LHCN-M2 (cell line): ENCODE measurements at places on chromosomes 2 and 18. TPM values are rescaled to one million over a fixed set of nuclear protein-coding genes. Genes with fewer than 3 reads are reported as not detected.

SLC9A2 gene
- not detected in 2 replicates for total RNA-seq

DNA sequence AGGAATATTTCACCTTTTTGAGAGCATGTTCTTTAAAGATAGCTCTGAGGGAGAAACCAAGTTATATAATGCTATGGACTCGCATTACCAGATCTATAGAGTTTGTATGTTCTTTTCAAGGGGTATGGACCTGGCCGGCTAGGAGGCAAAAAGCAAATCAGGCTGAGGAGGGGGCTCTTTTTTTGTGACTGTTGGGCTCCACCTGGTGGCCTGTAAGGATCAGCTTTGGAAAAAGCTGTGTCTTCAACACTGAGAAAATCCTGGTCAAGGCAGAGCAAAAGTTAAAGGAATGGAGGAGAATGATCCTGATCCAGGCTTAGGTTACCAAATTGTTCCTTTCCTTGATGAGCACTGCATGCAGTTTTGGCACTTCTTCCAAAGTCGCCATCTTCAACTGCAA, 180.5 kb downstream of the DIS3L2 start:
- DNase-seq, result peak; percentile 19

KCNIP3 gene
- total RNA-seq, result 0.19 and 0.29 TPM in 2 replicates

- no peak for DNase-seq
Observed at GRCh38 chr18:4672162-4672561, 217.1 kb upstream of the DLGAP1 start.

DNA sequence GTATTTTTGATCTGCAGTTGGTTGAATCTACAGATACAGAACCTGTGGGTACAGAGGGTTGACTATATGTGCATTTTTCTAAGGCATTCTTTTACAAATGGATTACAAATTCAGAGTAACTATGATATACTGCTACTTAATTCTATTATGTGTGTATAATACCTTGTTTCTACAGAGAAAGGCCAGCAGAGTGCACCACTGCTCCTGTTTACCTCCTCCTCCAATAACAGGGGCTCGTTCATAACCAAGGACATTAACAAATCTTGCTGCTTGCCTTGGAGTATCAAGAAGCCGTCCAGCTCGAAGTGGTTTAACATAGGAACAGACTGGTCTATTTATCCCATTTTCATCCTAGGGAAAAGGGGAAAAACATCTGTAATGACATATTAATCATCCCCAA, 16.4 kb downstream of the CEP76 start:
- peak; percentile 18 for DNase-seq

GPR35 gene
- total RNA-seq, result 0.11 and 1.0 TPM in 2 replicates

GRCh38 chr2:144498277-144498676, 21.6 kb downstream of the ZEB2 start:
- no peak for DNase-seq

CD8A gene
- not detected in 2 replicates for total RNA-seq

GRCh38 chr18:63079114-63079513, 240.5 kb downstream of the BCL2 start:
- no peak for DNase-seq

ST8SIA5 gene
- total RNA-seq, result 1.2 and 2.8 TPM in 2 replicates

DNA sequence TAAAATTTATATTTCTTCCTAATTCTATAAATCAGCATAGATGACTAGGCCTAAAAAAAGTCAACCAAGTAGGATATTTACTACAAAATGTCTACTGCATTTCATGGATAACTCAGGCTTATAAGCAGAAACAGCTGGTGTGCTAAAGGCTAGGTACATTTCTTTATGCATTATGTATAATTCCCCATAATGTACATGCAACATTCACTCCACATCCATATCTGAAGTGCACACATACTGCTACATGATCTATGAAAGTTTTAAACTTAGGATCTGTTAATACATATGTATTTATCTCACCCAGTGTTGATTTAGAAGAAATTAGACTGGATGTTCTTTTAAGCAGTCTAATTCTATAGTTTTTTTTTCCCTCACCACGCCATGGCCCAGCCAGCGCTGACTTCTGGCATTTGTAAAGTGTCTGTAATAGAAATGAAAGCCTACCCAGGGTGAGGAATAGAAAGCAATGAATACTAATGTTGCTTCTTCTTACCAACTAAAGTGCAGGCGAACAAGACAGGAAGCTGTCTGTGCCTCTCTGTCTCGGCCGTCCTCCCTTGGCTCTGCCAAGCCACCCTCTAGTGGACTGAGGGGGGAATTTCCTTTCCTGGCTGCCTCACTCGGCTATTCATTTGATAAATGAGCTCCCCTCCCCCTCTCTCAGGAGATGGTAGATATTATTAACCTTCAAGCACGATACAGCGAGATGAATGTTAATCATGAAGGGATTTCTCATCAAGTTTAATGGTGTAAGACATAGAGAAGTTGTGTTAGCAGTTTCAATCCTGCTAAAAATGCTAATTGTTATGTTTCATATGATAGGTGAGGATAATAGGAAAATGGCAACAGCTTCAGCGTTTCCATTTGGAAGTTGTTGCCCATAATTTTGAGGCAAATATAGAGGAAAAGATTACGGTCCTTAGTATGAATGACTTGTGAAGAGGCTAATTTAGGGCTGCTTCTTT, 384.5 kb downstream of the MTX2 start:
- peak; percentile 67 for DNase-seq

CCDC74B gene
- 24.8 and 26.5 TPM in 2 replicates for total RNA-seq

DNA sequence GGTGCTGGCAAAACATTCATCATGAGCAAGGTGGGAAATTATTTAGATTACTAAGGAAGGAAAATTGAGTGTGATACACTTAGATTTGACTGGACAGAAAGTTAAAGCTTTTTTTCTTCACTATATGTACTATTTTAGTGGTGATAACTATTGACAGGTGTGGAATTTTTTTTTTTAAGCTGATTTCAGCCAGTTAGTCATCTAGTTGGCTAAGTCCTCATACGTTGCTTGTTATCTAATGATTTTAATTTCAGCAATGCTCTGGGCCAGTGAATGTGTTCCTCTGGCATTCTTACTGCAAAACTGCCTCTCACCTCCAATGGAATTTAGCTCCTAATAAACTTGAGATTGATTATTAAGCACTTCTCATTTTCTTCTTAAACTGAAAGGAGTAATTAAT, 1223.2 kb upstream of the ACVR2A start:
- peak; percentile 62 for DNase-seq

GRCh38 chr2:68351997-68352396, 13.1 kb upstream of the PLEK start:
- no peak for DNase-seq

- DNase-seq, result no peak
Observed at GRCh38 chr2:207296265-207296948, 130.7 kb upstream of the KLF7 start.

CRACDL gene
- total RNA-seq, result not detected in 2 replicates

TMEM237 gene
- total RNA-seq, result 92.9 and 102 TPM in 2 replicates

DNA sequence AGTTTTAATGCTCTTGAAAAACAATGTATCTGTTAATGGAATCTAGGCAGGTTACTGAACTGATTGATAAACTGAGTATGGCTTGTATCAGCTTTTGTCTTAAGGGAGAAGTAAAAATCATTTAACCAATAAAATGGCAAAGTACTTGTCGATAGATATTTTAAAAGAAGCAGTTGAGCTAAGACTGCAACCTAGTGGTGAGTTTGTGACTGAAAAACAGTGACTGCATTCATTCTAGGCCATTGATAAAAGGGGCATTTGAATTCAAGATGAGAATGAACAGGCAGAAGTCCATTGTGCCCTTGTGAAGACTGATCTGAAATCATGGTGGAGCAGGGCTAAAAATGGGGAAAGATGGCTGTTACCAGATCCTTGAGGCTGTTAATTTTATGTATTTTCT, 59.4 kb upstream of the MSTN start:
- peak; percentile 48 for DNase-seq

DNA sequence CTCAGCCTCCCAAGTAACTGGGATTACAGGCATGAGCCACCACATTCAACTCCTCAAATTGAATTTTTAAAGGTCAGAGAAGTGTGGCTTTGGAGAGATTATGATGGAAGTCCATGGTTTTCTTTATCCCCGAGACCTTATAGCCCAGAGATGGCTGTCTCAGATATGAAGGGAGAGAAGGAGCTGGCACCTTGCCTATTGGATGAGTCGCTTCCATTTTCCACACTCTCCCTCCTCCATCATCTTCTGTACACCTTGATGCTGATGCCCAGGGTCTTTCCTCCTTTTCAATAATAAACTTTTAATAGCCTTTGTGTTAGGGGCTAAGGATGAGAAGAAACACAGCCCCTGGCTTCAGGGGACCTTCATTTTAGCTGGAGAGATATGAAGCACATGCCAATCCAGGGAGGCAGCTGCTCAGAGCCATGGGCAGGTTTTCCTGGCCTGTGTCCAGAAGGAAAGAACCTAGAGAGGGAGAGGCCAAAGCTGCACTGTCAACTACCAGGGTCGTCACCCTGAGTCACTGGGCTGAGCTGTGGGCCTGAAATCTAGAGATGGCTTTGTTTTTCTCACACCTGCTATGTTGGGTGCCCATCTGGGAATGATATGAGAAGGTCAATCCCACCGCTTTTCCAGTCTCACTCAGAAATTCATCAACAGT, 146.0 kb upstream of the SERTAD2 start:
- DNase-seq, result peak; percentile 66

NR4A2 gene
- 0.13 and 0.40 TPM in 2 replicates for total RNA-seq

REG3G gene
- not detected in 2 replicates for total RNA-seq

DNA sequence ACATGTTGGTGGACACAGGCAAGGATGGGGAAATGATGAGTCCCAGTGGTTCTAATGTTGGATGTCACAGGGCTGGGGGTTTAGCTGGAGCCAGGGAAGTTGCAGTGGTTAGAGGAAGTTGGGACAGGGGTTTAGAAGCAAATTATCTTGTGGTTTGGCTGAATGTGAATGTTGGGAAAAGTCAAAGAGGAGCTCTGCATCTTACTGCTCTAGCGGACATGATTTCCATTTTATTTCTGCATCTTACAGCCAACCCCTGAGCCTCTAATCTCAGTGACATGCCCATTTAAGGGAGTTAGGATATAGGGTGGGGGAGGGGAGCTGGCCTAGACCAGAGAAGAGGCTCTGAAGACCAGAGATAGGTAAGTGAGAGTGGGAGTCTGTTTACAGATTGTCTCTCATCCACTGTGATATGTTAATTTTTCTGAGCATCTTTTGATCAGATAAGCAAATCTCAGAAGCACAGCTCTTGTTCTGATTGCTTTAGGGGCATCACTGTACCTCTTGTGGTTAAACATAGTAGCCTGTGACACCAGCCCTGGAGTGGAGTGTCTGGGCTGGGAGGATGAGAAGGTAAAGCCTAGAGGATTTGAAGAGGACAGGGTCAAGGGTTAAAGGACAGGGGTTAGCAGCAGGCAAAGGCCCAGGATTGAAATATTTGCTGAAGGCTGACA, 43.6 kb downstream of the SETBP1 start:
- no peak for DNase-seq

- DNase-seq, result no peak
Observed at GRCh38 chr2:224984637-224985036, 57.6 kb downstream of the DOCK10 start.

IGFBP5 gene
- 0.06 and 0.46 TPM in 2 replicates for total RNA-seq

DNA sequence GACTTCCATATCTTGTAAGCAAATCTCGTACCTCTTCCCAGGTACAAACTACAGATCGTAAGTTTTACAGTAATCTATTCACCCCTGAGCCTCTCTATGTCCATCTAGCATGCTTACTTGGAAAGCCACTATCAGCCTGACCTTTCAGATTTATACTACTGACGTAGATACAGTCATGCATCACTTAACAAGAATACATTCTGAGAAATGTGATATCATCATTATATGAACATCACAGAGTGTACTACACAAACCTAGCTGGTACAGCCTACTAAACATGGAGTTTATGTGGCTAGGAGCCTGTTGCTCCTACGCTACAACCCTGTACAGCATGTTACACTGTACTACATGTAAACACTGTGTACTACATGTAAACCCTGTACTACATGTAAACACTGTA, 293.2 kb upstream of the ZNF804A start:
- DNase-seq, result no peak

GRCh38 chr2:165776013-165776412, 18.0 kb downstream of the GALNT3 start:
- no peak for DNase-seq

GRCh38 chr2:166758956-166759355, 129.3 kb upstream of the XIRP2 start:
- DNase-seq, result no peak

DNA sequence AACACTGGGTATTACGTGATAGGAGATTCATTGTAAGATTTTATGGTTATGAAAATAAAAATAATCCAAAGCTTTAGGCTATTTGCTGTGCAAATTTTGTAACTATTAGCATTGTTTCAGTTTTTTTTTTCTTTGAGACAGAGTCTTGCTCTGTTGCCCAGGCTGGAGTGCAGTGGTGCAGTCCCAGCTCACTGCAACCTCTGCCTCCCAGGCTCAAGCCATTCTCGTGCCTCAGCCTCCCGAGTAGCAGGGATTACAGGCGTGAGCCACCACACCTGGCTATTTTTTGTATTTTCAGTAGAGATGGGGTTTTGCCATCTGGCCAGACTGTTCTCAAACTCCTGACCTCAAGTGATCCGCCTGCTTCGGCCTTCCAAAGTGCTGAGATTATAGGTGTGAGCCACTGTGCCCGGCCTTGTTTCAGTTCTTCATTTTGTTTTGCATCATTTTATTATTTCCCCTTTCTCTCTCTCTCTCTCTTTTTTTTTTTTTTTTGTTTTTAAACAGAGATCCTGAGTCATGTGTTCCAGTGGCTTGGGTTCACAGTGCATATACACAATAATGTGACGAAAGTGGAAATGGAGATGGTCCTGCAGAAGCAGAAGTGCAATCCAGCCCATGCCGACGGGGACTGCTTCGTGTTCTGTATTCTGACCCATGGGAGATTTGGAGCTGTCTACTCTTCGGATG, 25.8 kb downstream of the CASP10 start:
- DNase-seq, result no peak

IGFBP2 gene
- 0.23 and 1.5 TPM in 2 replicates for total RNA-seq

TBC1D8 gene
- total RNA-seq, result 7.1 and 11.5 TPM in 2 replicates

VIT gene
- 0.51 and 1.0 TPM in 2 replicates for total RNA-seq

- DNase-seq, result no peak
Observed at GRCh38 chr2:136718273-136718672, 47.1 kb upstream of the THSD7B start.

CSRNP3 gene
- total RNA-seq, result 1.2 and 1.4 TPM in 2 replicates

DNA sequence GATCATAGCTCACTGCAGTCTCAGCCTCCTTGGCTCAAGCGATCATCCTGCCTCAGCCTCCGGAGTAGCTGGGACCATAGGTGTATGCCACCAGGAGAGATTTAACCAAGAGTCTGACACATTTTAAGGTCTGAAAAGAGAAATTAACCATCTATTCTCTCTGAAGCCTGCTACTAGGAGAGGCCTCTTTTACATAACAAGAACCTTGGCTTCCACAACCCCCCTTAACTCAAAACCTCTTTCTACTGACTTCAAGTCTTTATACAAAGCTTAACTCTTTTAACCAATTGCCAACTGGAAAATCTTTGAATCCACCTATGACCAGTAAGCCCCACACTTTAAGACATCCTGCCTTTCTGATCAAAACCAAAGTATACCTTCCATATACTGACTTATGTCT, 279.9 kb upstream of the CELF4 start:
- no peak for DNase-seq

GRCh38 chr18:46542545-46542944, 114.5 kb downstream of the LOXHD1 start:
- peak; percentile 6 for DNase-seq

- peak; percentile 94 for DNase-seq
Observed at GRCh38 chr2:231666171-231667095, 41.9 kb upstream of the PTMA start.
